Activated naive CD8-positive, alpha-beta T cell treated with anti-CD3 and anti-CD28 coated beads, Interleukin-2, amount 10 ng/mL, durations not matched to agents 7 days and 5 days (primary cell): ENCODE measurements at places on chromosomes 3 and 15. TPM values are rescaled to one million over a fixed set of nuclear protein-coding genes. Genes with fewer than 3 reads are reported as not detected.

Gene KBTBD13
- total RNA-seq: not detected

Gene SLC12A1
- total RNA-seq: not detected

Gene CCR9
- total RNA-seq: 19.4 TPM

Gene GPX1
- total RNA-seq: 90.6 TPM

GRCh38 chr3:105458518-105459215 lies 92.0 kb downstream of the ALCAM start:
- H3K36me3 ChIP-seq: no peaks in the 10 kb centered on the region
- no peak for DNase-seq
- H3K27me3 ChIP-seq: no peaks in the 10 kb centered on the region
- H3K27ac ChIP-seq: no peak overlapping the region
- H3K4me1 ChIP-seq: no peaks in the 10 kb centered on the region
- no peak overlapping the region for H3K4me3 ChIP-seq

- H3K36me3 ChIP-seq: peaks cover 11% of the 10 kb centered on the region
- H3K27ac ChIP-seq: no peak overlapping the region
- H3K4me1 ChIP-seq: no peaks in the 10 kb centered on the region
Observed at GRCh38 chr15:36658898-36659639, 79.6 kb downstream of the CDIN1 start.

DNA sequence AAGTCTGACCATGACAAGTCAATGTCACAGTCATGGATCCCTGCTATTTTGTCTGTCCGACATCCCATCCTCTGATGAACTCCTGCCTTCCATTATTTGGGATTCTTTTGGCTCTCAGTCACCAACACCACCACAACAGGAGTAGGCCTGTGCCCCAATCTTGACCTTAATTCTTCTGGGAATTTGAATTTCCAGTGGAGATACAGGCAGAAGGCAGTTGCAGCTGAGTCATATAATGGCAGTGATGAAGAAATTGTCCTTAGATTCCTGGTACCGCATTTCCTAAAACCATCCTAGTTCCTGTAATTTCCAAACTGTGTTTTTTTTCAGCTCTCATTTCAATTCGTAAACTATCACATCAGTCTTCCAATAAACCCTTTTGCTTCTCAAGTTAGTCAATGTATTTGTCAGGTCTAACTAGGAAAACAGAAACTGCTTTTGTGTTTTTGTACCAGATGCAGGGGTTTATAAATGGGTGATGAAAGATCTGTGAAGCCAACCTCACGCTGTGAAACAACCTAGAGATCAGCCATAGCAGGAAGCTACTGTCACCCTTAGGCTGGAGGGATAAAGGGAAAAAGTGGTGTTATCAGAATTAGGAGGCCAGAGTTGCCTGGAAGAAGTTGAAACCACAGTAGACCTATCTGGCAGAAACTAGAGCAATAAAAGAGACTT lies 126.3 kb upstream of the TMEM108 start:
- peaks cover 2% of the 10 kb centered on the region for H3K27me3 ChIP-seq
- H3K27ac ChIP-seq: no peak overlapping the region
- no peaks in the 10 kb centered on the region for H3K4me1 ChIP-seq
- DNase-seq: no peak
- no peaks in the 10 kb centered on the region for H3K36me3 ChIP-seq

- H3K36me3 ChIP-seq: no peaks in the 10 kb centered on the region
- H3K4me1 ChIP-seq: peaks cover 2% of the 10 kb centered on the region
- H3K4me3 ChIP-seq: no peak overlapping the region
- H3K27me3 ChIP-seq: peaks cover 39% of the 10 kb centered on the region
- H3K27ac ChIP-seq: no peak overlapping the region
Observed at GRCh38 chr3:9503283-9503682, 50.3 kb downstream of the LHFPL4 start.

DNA sequence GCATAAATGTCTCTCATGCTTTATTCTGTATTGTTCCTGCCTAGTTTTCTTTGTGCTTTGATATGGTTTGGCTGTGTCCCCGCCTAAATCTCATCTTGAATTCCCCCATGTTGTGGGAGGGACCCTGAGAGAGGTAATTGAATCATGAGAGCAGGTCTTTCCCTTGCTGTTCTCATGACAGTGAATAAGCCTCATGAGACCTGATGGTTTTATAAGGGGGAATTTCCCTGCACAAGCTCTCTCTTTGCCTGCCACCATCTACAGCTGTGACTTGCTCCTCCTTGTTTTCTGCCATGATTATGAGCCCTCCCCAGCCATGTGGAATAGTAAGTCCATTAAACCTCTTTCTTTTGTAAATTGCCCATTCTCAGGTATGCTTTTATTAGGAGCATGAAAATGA lies 1596.6 kb downstream of the SI start:
- no peaks in the 10 kb centered on the region for H3K4me1 ChIP-seq
- DNase-seq: no peak
- H3K27ac ChIP-seq: no peak overlapping the region
- no peaks in the 10 kb centered on the region for H3K36me3 ChIP-seq

- H3K4me1 ChIP-seq: peaks cover 59% of the 10 kb centered on the region
- H3K36me3 ChIP-seq: peaks cover 41% of the 10 kb centered on the region
- no peaks in the 10 kb centered on the region for H3K27me3 ChIP-seq
- peak overlapping the region; percentile 99 for H3K27ac ChIP-seq
- peak overlapping the region; percentile 100 for H3K4me3 ChIP-seq
Observed at GRCh38 chr3:146543461-146544001, 876 bp downstream of the PLSCR1 start.
